ENCODE measurements at places on chromosomes 11 and 22.

GRCh38 chr11:107804971-107805370 lies 53.6 kb downstream of the SLC35F2 start:
- DNase-seq, result no peak

DNA sequence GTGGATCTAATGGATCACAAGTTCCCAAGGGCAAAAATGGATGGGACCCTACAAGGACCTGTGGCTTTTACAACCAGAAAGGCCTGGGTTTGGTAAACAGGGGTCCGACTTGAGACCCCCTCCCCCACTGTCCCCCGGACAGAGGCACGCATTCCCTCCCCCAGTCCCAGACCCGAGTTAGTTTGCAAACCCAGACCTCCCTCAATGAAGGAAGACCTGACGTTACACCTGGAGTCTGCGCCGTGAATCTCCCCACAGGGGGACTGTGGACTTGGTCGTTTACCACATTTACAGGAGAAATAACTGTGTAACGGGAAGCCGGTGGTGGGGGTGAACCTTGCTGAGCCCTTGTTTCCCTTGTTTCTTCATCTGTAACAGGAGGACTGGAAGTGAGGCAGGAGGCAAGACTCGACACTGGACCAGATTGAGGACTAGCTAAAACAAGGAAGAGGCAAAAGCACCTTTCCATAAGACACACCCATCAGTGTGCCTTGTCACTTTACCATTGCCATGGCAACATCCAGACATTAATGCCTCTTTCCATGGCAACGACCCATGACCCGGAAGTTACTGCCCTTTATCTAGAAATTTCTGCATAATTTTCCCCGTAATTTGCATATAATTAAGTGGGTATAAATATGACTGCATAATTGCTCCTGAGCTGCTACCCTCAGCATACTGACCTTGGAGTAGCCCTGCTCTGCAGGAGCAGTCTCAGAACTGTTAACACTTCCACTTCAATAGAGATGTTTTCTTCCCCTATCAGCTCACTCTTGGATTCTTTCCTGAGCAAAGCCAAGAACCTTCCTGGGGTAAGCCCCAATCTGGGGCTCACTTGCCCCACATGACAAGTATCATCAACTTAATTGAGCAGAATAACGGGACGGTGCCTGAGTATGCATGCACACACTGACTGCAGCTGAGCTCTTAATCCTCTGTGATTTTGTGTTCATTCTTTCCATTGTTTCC lies 25.4 kb downstream of the PDGFB start:
- no peak for DNase-seq

DNA sequence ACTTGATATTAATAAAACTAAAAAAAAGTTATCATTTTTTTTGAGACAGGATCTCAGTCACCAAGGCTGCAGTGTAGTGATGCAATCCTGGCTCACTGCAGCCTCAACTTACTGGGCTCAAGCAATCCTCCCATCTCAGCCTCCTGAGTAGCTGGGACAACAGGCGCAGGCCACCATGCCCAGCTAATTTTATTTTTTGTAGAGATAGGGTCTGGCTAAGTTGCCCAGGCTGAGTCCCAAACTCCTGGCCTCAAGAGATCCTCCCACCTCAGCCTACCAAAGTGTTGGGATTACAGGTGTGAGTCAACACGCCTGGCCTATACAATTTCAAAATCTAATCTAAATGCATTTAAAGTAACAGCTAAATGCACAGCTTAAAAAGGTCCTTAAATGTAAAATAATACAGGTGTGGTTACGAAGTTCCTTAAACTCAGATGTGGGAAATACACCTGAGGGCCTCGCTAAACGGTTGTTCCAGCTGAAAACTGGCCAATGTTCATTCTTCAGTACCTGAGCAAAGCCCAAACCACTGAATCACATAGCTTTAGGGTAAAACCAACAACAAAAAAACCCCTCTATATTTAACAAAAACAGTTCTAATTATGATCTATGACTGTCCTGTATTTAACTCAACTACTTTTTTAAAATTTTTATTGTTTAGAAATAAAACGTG lies 11.8 kb downstream of the NAP1L4 start:
- DNase-seq, result no peak

DNA sequence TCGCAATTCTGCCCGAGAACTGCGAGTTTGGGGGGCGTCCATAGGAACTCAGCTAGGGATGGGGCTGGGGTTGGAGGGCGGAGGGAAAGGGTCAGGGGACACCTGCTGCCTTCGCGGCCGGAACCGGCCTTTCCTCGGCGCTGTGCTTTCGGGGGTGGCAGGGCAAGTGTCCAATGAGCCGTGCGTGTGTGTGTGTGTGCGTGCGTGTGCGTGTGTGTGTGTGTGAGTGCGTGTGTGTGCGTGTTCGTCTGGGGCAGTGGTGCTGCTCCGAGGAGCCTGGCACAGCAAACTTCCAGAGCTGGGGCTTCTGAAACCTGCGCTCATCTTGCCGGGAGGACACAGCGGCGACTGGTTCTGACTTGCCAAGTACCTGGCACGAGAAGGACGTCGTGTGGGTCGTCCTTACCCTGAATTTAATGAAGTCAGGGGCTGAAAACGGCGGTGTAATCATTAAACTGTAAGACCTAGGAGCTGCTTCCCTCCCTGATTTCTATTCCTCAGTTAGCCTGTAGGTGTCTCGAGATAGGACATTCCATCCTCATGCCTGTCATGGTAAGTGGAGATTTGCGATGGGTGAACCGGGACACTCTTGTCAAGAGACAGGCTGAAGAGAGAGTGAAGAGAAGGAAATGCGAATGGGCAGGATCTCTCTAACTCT lies 27.0 kb upstream of the AMOTL1 start:
- DNase-seq, result peak; percentile 49

DNA sequence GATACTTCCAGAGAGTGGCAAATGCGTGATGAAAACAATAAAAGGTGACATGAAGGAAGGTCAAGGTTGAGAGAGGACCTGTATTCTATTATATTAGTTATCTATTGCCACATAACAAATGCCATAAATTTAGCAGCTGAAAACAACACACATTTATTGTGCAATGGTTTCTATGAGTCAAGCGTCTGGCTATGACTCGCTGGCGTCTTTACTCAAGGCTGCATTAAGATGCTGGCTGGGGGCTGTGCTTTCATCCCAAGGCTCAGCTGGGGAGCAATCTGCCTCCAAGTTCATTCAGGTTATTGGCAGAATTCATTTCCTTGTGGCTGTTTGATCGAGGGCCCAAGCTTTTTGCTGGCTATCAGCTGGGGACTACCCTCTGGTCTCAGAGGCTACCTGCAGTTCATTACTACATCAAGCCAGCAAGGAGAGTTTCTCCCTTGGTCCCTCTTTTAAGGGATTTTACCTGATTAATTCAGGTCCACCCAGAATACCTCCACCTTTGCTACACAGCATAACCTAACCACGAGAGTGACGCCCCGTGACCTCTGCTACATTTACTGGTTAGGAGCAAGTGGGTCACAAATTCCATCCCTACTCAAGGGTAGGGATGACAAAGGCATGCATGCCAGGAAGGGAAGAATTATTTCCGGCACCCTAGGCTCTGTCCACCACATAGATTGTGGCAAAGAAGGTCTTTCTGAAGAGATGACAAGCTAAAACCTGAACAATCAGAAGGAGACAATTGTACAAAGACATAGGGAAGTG lies 549.1 kb downstream of the MN1 start:
- DNase-seq, result no peak

DNA sequence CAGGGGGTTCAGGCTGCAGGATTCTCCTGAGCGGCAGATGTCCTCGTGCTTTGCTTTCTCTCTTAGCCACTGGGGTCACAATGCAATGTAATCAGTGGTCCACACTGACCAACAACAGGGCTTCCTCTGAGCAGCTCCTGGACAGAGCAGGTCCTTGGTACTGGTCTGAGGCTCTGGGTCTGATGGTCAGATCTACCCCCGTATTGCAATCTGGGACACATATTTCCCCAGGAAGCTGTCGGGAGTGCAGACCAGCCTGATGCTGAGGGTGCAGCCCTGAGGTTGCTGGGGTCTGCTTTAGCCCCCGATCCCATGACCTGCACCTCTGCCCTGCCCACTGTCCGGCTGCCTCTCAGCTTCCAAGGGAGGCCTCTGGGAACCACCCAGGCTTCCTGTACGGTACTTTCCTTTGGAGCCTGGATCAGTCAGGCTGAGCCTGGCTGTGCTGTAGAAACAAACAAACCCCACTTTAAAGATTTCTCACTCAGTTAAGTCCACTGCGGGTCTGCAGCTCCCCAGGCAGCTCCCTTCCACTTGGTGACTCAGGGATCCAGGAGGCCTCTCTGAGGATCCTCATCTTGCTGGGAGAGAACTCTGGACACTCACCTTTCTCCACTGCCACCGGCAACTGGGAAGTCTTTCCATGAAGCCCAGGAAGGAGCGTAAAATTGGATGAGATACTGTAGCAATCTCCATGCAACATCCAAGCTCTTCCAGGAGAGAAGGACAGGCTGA lies 1046.6 kb downstream of the TBC1D22A start:
- no peak for DNase-seq

- DNase-seq, result no peak
Observed at GRCh38 chr11:75760710-75761493, 7.7 kb upstream of the DGAT2 start.

Measured in neuronal stem cell (in vitro differentiated cells).